Bronchial epithelial cell (primary cell): ENCODE measurements at places on chromosomes 5 and 9. TPM values are rescaled to one million over a fixed set of nuclear protein-coding genes. Genes with fewer than 3 reads are reported as not detected.

The GABRA1 gene
- total RNA-seq = not detected in 2 replicates

The DAB2IP gene
- total RNA-seq = 8.4 TPM in 2 replicates

The C9orf43 gene
- 0.13 and 0.53 TPM in 2 replicates for total RNA-seq

The EQTN gene
- total RNA-seq = not detected in 2 replicates

The NR5A1 gene
- not detected in 2 replicates for total RNA-seq

The NME5 gene
- total RNA-seq = 0.53 and 0.64 TPM in 2 replicates

The SLC34A1 gene
- not detected in 2 replicates for total RNA-seq

The RGS7BP gene
- not detected in 2 replicates for total RNA-seq

The C5orf34 gene
- 0.53 and 1.3 TPM in 2 replicates for total RNA-seq

The LCN9 gene
- total RNA-seq = not detected in 2 replicates

The AJM1 gene
- 1.1 and 1.8 TPM in 2 replicates for total RNA-seq

The DROSHA gene
- total RNA-seq = 30.8 and 37.0 TPM in 2 replicates

DNA sequence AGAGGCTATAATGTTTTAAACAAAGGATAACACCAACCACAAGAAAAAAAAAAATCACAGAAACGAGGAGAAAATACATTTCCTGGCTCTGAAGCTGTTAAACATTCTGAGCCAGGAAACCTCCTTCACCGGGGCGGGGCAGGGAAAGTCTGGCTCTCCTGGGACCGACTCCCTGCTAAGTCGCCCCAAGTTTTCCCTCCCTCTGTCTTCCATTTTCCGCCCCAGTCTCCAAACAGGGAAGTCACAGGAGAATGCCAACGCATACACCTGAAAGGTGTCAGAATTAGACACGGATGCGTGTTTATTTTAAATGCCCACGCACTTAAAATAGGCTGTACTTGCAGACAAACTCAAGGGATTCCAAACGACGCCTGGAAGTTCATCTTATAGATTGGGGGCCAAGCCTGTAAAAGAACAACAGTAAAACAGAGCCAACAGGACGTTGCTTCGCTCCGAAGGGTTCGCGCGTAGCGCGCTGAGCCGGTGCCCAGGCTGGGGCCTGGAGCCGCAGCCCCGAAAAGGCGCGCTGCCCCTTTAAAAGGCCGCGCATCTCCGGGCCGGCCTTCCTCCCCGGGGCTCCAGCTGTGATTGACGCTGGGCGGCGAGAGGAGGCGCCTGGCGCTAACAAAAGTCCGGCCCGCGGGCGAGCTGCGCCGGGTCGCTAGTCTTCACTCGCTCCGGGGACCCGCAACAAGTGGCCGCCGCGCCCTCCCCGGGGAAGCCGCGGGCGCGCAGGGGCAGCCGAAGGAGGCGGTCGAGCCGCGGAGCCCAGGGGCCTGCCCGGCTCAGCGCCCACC is at the start of gene FBXL7:
TSS of gene FBXL7 (plus strand) at position 653 of the 797 bp plus-strand sequence.
- DNase-seq = peak; percentile 52

DNA sequence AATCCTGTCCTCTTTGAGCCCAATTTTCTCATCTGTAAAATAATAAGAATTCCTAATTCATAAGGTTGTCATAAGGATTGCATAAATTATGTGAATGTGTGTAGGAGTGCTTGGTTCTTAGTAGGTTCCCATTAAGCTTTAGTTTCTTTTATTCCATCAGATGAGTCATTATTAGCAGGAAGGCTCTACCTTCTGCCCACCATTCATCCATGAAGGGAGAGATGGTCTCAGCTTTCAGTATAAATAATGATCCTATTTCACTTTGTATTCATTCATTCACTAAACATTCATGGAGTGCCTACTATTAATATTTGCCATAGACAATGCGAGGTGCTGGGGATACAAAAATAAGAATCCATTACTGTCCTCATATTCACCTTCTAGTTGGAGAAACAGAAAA is 3.0 kb downstream of the CMYA5 start:
- peak; percentile 17 for DNase-seq

GRCh38 chr9:36165826-36166167 is 3.4 kb upstream of the CCIN start:
- DNase-seq = no peak

DNA sequence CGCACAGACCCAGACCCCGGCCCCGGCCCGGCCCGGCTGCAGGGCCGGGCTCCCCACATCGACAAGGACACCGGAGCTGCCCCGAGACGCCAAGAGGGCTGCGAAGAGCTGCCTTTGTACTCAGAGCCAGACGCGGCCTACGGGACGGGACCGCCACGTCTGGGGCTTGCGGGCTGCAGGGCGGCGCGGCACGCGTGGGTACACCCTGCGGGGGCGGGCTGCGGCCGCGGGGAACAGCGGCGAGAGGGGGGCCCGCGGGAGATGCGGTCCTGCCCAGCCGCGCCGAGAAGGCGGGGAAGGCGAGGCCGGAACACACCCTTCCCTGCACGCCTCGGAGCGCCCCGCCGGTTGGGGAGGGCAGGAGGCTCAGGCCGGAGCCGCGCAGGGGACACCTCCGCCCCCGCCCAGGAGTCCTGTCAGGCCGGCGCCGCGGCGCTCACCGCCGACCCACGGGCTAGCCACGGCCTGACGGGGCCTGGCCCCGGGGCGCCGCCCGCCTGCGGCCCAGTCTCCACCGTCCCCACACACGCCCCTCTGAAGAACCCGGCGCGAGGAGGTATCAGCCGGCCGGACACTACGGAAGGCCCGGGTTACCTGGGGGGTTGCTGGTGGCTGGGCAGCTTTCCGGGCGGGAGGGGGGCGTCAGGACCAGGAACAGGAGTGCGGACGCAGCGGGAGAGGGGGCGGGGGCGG is 478 bp downstream of the RAB14 start:
- DNase-seq = no peak

GRCh38 chr5:141760753-141761152 is 78.7 kb upstream of the ARAP3 start:
- DNase-seq = no peak

DNA sequence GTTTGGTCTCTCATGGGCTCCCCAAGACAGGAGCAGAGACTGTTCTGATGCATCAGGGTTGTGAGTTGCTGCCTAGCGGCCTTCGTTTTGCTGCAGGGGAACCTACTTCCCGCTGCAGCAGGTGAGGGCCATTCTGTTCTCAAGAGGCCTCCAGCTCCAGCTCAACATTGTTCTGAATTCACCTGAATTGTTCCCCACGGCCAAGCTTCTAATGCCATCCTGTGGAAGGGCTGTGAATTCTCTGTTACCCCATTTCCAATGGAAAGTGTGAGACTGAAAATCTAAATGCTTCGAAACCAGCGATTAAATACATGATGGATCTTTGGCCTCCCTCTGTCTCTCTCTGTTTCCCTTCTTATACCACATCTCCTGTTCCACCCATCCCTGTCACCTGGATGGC is 349.1 kb upstream of the DAP start:
- no peak for DNase-seq

- DNase-seq = no peak
Measured at GRCh38 chr9:96149533-96150280, 152.3 kb downstream of the HSD17B3 start.

GRCh38 chr5:18497089-18497488 is 862.8 kb downstream of the TAF11L14 start:
- DNase-seq = no peak

DNA sequence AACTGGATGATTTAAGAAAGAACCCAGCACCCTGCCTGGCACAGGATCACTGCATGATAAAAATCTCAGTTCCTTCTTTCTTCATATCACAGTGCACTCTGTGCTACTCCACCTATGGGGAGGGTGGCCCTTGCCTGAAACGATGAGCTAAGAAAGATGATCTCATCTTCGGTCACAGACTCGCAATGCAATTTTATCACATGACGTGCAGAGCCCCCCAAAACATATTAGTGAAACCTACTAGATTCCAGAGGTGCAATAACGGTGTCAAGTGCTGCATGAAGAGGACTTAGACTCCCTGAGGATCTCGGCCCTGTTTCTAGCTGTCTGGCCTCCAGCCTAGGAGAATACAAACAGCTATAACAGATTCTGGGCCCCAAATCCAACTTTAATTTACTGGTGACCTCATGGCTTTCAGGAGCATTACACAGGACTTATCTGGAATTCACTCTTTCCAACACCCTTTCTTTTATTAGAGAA is 104.0 kb downstream of the EBF1 start:
- DNase-seq = no peak

- no peak for DNase-seq
Measured at GRCh38 chr5:4983701-4984100, 156.4 kb upstream of the ADAMTS16 start.

DNA sequence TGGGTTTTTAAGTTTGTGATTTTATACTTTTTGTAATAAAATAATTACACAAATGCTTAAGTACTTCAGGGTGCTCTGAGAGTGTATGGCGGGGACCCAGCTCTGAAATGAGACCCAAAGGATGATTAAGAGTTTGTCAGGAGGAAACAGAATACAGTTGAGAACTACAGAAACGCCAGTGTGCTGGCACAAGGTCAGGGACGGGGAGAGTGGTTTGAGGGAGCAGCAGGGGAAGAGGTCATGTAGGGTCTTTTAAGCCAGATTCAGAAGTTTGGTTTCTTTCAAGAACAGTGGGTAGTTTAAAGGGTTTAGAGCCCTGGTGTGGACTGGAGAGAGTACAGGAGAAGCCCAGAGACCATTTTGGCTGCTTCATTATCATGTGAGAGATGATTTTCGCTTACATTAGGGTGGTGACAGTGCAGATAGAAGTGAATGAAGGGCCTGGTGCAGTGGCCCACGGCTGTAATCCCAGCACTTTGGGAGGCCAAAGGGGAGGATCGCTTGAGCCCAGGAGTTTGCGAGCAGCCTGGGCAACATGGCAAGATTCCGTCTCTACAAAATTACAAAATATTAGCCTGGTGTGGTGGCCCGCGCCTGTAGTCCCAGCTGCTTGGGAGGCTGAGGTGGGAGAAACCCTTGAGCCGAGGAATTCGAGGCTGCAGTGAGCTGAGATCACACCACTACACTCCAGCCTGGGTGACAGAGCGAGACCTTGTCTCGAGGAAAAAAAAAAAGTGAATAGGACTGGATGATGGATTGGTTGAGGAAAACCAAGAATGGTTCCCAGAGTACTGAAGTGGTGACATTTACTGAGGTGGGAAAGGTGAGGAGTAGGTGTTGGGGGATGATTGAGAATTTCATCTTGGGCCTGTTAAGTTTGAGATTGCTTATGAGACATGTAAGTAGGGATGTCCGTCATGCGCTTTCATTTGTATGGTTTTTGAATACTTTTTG is 1.4 kb upstream of the ETF1 start:
- DNase-seq = peak; percentile 63

DNA sequence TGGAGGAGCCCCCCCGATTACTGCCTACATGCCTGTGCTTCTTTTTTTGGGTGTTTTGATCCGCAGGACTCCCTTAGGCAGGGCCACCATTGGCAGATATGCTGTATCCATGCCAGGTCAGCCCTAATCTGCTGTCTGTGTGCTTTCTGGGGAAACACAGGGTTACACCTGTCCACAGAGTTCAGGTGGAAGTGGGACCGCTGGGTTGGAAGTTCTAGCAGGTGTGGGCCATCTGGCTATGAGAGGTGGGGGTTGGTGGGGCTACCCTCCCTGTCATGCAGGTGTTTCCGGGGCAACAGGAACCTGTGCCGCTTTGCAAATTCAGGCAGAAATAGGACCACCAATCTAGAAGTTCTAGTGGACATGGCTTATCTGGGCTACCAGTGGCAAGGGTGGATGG is 17.0 kb downstream of the IFNE start:
- DNase-seq = no peak

- no peak for DNase-seq
Measured at GRCh38 chr9:31302620-31303418, 1081.6 kb upstream of the ACO1 start.

- DNase-seq = no peak
Measured at GRCh38 chr5:10480237-10480985, 38.7 kb downstream of the ROPN1L start.

GRCh38 chr5:114062932-114063867 is 298.7 kb upstream of the KCNN2 start:
- no peak for DNase-seq

DNA sequence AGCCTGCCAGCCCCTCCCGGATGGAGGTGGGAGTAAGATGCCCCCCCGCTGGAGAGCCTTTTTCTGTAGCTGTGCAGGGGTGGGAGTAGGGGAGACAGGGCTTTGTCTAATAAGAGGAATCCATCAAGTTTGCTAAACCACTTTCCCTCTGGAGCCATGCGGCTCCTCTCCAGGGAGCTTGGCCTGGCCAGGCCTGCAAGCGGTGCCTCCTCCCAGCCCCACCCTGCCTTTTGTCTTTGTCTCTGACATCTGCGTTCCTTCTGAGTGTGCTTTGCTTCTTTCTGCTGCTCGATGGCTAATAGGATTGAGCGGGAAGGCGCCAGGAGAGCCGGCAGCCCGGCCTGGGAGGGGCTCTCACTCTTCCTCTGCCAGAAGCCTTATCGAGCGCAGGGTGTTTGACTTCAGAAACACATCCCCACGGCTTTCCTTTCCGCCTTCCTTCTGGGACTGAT is 26.7 kb upstream of the FCN1 start:
- DNase-seq = no peak

- no peak for DNase-seq
Measured at GRCh38 chr5:61231813-61232212, 69.5 kb upstream of the SMIM15 start.

- no peak for DNase-seq
Measured at GRCh38 chr5:141623186-141623585, 4.4 kb upstream of the DIAPH1 start.

DNA sequence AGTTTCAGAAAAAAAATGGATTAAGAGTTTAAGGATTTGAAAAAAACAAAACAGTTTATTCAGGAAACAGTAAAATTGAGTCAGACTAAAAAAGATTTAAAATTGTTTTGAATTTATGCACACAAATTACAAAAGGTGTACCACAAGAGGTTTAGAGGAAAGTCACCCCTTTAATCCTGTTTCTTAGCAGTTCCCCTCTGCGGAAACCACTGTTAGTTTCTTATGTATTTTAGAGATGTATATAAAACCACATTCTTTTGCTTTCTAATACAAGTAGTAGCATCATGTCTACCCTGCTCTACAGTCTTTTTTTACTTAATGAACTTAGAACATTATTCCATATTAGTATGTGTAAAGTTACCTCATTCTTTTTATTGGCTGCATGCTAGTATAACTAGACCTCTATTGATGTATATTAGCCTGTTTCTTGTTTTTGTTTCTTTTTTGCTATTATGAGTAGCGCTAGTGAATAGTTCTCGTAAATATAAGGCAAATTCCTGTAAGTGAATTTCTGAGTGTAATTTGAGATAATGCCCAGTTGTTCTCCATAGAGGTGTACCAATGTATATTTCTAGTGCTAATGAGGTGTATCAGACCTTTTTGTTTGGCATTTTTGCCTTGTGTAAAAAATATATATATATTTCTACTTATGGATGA is 20.0 kb downstream of the GPBP1 start:
- DNase-seq = no peak
